ENCODE measurements at places on chromosomes 3 and 15. TPM values are rescaled to one million over a fixed set of nuclear protein-coding genes. Genes with fewer than 3 reads are reported as not detected.

UNC45A gene
- 80.4 TPM for polyA plus RNA-seq

IGSF11 gene
- 0.41 TPM for polyA plus RNA-seq

AGBL1 gene
- polyA plus RNA-seq = not detected

GABRB3 gene
- 1.3 TPM for polyA plus RNA-seq

FBXW12 gene
- 0.34 TPM for polyA plus RNA-seq

GOLGA6L25 gene
- polyA plus RNA-seq = not detected

FES gene
- polyA plus RNA-seq = 20.8 TPM

INSYN1 gene
- polyA plus RNA-seq = 18.4 TPM

FAM81A gene
- polyA plus RNA-seq = 2.5 TPM

DGKG gene
- 4.2 TPM for polyA plus RNA-seq

ABI3BP gene
- 70.7 TPM for polyA plus RNA-seq

C3orf22 gene
- 0.21 TPM for polyA plus RNA-seq

PLCB2 gene
- polyA plus RNA-seq = 14.4 TPM

CD200 gene
- 57.5 TPM for polyA plus RNA-seq

CDCP1 gene
- polyA plus RNA-seq = 0.58 TPM

PPARG gene
- polyA plus RNA-seq = 7.9 TPM

PODXL2 gene
- 18.0 TPM for polyA plus RNA-seq

SIDT1 gene
- polyA plus RNA-seq = 2.2 TPM

BHLHE40 gene
- polyA plus RNA-seq = 21.6 TPM

ALPK3 gene
- polyA plus RNA-seq = 17.6 TPM

MYLK gene
- 414 TPM for polyA plus RNA-seq

C3orf70 gene
- polyA plus RNA-seq = 5.6 TPM

GOLGA6A gene
- 0.43 TPM for polyA plus RNA-seq

SKOR1 gene
- polyA plus RNA-seq = 0.57 TPM

TERC gene
- polyA plus RNA-seq = 0.54 TPM

CHDH gene
- 4.5 TPM for polyA plus RNA-seq

RTP1 gene
- polyA plus RNA-seq = not detected

C3orf20 gene
- polyA plus RNA-seq = 0.31 TPM

CAPN3 gene
- 15.8 TPM for polyA plus RNA-seq

ARF4 gene
- 214 TPM for polyA plus RNA-seq

DUOXA2 gene
- 0.25 TPM for polyA plus RNA-seq

SOX2 gene
- 26.0 TPM for polyA plus RNA-seq

GOLGA8Q gene
- 2.2 TPM for polyA plus RNA-seq

CCDC13 gene
- polyA plus RNA-seq = 0.95 TPM

CLRN1 gene
- polyA plus RNA-seq = not detected

TRIM42 gene
- polyA plus RNA-seq = not detected

BFSP2 gene
- polyA plus RNA-seq = not detected

KBTBD8 gene
- polyA plus RNA-seq = 1.2 TPM

OR5K2 gene
- 0.44 TPM for polyA plus RNA-seq

TMCO5A gene
- not detected for polyA plus RNA-seq

GOLGA6L26 gene
- polyA plus RNA-seq = not detected
